ENCODE measurements at places on chromosomes 12 and 14. TPM values are rescaled to one million over a fixed set of nuclear protein-coding genes. Genes with fewer than 3 reads are reported as not detected.

Gene KNTC1
- 20.4 TPM for total RNA-seq

Gene CLEC4D
- not detected for total RNA-seq

Gene PLCZ1
- total RNA-seq: not detected

Gene EIF2S3B
- 2.3 TPM for total RNA-seq

Gene LTB4R
- total RNA-seq: 7.9 TPM

Gene COX14
- 73.2 TPM for total RNA-seq

Gene TMPRSS12
- total RNA-seq: not detected

Gene SPIC
- total RNA-seq: not detected

Gene SINHCAF
- total RNA-seq: 93.2 TPM

Gene LRP1-AS
- total RNA-seq: not detected

Gene BCL2L2
- total RNA-seq: 12.6 TPM

Gene MAP1LC3B2
- total RNA-seq: 0.82 TPM

GRCh38 chr12:109740694-109741245, 27.1 kb downstream of the FAM222A start:
- no peak for DNase-seq

GRCh38 chr14:76040704-76041103, 55.1 kb downstream of the IFT43 start:
- DNase-seq: no peak

DNA sequence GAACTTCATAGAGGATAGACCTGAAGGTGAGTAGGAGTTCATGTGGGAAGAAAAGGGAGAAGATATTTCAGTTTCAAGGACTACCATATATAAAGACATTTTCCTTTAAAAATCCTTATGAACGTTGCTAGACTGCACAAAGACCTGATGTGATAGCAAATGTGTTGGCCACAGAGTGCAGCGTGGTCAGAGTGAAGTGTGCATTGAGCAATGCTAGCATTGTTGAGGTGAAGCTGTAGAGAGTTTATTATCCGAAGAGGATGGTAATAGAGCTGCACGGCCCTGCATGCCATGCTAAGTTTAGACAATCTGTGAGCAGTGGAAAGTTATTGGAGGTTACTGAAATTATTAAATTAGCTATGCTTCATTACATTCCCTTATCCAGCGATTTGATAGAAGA, 413.0 kb downstream of the CCDC91 start:
- DNase-seq: no peak

DNA sequence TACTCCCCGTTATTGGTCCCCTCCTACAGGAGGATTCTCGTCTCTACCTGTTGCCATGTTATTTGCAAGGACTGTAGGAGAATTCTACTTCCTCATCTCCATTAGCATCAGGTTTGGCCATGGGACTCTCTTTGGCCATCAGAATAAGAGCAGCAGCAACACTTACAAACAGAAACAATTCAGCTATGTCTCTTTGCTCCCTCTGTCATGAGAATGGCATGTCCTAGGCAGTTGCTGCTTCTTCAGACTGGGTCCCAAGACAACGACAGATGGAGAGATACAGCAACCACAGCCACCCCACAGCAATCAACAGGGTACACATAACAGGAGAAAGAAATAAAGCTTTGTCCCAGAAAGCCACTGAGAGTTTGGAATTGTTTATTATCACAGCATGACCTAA, 19.7 kb downstream of the SLC41A2 start:
- DNase-seq: no peak

DNA sequence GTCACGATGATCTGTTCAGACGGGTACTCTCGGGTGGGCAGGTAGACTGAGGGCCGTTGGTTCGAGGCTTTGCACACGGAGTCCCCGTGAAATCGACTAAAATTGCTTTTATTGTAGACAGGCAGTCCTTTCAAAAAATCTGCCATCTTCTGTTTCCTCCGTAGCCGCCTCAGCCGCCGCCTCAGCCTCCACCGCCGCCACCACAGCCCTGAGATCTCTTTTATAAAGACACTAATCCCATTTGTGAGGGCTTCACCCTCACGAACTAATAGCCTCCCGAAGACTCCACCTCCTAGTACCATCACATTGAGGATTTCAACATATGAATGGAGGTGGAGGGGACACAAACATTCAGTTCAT, 74.2 kb downstream of the KLHL28 start:
- DNase-seq: no peak

- no peak for DNase-seq
These were observed 159.1 kb downstream of the RASSF9 start for GRCh38 chr12:85676816-85677749.

GRCh38 chr14:40218282-40218941, 786.2 kb upstream of the FBXO33 start:
- no peak for DNase-seq

DNA sequence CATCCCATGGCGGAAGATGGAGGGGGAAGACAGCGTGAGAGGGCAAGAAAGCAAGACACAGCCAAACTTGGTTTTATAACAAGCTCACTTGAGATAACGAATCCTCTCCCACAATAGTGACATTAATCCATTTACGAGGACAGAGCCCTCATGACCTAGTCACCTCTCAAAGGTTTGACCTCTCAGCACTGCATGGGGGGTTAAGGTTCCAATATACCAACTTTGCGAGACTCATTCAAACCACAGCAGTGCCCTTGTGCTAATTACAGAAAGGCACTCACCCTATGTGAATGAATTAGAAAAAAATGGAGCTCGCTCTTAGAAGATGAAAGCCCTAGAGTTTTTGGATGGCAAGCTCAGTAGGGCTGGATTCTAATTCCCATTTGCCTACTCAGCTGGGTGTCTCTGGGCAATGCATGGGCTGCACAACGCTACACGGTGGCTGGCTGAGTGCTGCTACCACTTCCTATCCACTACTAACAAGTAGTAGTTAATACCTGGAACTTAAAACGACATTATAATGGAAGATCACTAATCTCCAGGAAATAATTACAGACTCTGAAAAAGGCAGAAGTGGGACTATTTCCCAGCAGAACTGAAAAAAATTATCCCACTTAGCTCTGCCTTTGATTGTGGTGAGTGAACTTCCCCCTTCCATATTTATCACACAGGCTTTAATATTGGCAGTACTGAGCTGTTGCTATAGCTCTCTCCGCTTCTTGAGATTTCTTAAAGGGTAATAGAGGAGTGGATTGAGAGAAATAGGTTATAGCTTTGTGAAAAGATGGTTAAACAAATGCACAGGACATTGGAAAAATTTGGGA, 27.5 kb downstream of the TESPA1 start:
- DNase-seq: no peak

DNA sequence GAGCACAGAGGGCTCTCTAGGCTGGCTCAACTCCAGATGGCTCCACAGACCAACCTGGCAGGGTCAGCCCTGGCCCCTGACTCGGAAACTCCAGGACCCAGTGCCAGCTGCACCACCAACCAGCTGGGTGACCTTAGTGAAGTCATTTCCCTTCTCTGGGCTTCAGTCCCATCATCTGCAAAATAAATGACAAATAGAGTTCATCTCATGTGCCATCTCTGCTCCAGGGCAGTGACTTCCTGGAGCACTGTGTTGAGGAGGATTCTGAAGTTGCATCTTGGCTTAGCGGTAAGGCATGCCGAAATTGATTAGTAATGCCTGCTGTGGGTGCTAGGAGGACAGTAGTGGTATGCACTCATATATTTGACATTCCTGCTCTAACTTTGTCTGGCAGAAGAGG, 31.5 kb downstream of the DTX1 start:
- DNase-seq: no peak

DNA sequence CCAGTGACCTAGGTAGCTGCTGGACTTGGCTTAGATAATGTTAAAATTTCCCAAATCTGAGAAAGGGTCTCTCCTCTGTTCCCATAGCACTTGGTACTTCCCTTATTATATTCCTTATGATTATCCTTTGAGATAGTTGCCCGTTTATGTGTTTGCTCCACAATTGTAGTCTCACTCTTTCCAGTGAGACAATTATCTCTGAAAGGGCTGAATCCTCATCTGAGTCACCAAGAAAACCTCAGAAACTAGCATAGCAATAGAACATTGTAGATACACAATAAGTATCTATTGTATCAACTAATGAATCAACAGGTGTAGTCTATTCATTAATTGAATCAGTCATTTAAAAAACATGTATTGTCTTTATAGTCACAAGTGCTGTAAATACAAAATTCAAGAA, 119.1 kb upstream of the FAR2 start:
- DNase-seq: no peak

- no peak for DNase-seq
These were observed 33.3 kb upstream of the FGF6 start for GRCh38 chr12:4478933-4479332.

Measured in glomerular endothelial cell (primary cell).